Renal cortex interstitium (tissue), 15 donors: ENCODE measurements at places on chromosomes 1 and 21. TPM values are rescaled to one million over a fixed set of nuclear protein-coding genes. Genes with fewer than 3 reads are reported as not detected.

TMEM240 gene
- 4.0 TPM for polyA plus RNA-seq

SLC6A17 gene
- 1.1 TPM for polyA plus RNA-seq

MSH4 gene
- polyA plus RNA-seq = 0.54 TPM

AGT gene
- polyA plus RNA-seq = 49.8 TPM

CHIT1 gene
- polyA plus RNA-seq = 0.41 TPM

PLXNA2 gene
- polyA plus RNA-seq = 16.1 TPM

DENND2D gene
- 15.2 TPM for polyA plus RNA-seq

FAM72A gene
- polyA plus RNA-seq = 4.6 TPM

MTMR11 gene
- polyA plus RNA-seq = 26.6 TPM

PTPN22 gene
- 0.25 TPM for polyA plus RNA-seq

AGMAT gene
- 35.6 TPM for polyA plus RNA-seq

CCDC190 gene
- not detected for polyA plus RNA-seq

NPPB gene
- polyA plus RNA-seq = not detected

CLCA4 gene
- polyA plus RNA-seq = not detected

PERM1 gene
- not detected for polyA plus RNA-seq

AZIN2 gene
- polyA plus RNA-seq = 10.3 TPM

GUCA2B gene
- polyA plus RNA-seq = not detected

LYPD8 gene
- polyA plus RNA-seq = 0.17 TPM

VASH2 gene
- 21.5 TPM for polyA plus RNA-seq

IBA57 gene
- polyA plus RNA-seq = 4.3 TPM

TBX15 gene
- polyA plus RNA-seq = 0.24 TPM

CFHR2 gene
- polyA plus RNA-seq = not detected

RSBN1 gene
- 26.4 TPM for polyA plus RNA-seq

ASTN1 gene
- polyA plus RNA-seq = 2.1 TPM

OR2L8 gene
- polyA plus RNA-seq = not detected

PDZK1 gene
- 186 TPM for polyA plus RNA-seq

HAO2 gene
- 93.8 TPM for polyA plus RNA-seq

BMP8A gene
- 0.61 TPM for polyA plus RNA-seq
